ENCODE measurements at places on chromosomes 13 and 19.

- no peak for DNase-seq
Measured at GRCh38 chr19:15769586-15769985, 17.9 kb upstream of the OR10H5 start.

DNA sequence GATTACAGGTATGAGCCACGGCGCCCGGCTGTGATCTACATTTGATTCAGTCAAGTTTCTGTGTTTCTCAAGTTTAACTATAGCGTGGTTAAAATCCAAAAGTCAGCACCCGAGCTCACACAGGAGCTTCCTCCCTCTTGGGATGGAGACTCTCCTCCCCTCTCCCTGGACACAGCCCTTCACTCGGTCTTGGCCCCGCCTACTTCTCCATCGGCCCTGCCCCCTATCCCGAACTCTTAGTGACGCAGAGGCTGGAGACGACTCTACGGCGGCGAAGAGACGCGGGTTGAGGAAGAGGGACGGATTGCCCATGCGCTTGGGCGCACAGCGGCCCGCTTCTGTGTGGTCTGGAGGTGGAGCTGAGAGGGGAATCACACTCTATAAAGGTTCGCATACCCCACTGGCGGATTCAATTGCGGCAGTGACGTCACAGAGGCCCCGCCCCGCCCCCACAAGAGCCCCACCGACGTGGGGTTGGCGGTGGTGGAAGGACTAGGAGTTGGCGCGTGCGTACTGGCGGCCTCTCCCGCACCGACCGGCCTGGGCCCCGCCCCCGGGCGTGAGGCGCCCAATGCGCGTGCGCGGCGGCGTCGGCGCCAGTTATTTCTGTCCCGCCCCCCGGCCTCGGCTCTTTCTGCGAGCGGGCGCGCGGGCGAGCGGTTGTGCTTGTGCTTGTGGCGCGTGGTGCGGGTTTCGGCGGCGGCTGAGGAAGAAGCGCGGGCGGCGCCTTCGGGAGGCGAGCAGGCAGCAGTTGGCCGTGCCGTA lies at the start of gene TRIM28:
TRIM28 (plus strand) TSS at position 239 of the 765 bp plus-strand sequence. CDS start 694 bp downstream, outside the sequence.
- no peak for DNase-seq

DNA sequence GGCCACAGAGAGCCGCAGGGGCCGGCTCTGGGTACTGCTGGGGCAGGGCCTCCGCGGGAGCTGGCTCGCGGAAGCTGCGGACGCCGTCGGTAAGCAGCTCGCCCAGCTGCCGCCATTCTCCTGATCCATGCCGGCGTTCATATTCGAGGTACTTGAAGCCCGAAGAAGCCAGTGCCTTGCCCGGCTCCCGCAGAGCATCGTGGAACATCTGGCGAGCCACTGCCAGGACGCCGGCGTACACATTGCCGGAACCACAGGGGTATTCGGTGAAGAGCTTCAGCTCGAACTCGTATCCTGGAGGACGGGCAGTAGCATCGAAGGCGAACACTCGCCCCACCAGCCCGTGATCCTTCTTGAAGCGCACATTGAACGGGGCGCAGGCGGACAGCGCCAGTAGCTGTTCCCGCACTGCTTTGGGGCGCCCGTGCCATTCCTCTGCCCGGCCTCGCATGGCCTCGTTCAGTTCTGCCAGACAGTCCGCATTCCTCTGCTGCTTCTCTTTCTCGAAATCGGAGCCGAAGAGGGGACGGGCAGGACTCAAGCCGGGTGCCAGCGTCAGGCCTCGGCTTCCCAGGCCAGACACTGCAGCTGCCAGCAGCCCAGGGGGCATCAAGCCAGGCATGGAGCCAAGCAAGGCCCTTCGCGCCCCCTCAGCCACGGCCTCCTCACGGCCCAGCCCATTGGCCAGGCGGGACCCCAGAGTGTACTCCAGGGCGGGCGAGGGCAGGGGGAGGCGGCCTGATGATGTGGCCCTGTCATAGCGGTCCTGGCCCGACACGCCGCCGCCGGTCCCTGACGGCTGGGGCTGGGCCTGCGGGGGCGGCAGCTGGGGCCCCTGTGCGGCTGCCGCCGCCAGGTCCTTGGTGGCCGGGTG lies 1.0 kb downstream of the IRF2BP1 start:
- DNase-seq, result peak; percentile 18

DNA sequence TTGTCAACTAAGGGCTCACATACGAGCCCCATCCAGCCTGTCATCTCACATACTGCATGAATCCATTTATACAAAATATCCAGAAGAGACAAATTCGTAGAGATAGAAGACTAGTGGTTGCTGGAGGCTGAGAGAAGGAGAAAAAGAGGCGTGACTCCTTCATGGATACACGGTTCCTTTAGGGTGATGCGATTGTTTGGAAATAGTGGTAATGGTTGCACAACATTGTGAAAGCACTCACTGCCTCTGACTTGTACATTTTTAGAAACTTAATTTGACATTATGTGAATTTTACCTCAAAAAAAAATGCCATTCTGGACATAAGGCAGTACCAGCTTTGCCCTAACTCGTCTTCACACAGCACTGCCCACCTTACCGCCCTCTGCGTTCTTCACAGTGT lies 27.3 kb downstream of the IGFL1 start:
- DNase-seq, result no peak

DNA sequence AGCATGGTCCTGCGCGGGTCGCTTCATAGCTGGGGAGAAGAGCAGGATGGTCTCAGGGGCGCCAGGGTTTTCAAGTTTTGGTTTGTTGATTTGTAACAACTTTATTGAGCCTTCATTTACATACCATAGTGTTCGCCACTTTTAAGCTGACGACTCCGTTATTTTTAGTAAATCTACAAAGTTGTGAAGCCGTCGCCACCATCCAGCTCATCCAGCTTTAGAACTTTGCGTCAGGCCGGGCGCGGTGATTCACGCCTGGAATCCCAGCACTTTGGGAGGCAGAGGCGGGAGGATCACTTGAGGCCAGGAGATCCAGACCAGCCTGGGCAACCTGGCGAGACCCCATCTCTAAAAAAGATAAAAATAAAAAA lies 404 bp downstream of the C19orf44 start:
- no peak for DNase-seq

DNA sequence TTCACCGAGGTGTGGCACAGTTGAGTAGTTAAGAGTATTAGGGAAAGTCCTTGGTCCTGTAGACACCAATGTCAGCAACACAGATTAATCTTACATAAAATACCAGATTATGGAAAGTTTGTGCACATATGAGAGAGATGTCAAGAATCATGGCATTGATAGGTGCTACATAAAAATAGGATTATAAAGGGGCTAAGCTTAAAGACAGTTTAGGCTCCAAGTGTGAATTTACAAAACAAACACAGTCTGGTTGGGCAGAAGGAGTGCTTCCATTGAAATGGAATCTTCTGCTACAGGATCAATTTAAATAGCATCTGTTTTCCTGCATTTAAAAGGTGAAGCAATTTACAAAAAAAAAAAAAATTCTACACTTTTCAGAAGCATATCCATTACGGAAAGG lies 292.9 kb downstream of the DNAJC15 start:
- DNase-seq, result no peak

- peak; percentile 24 for DNase-seq
Measured at GRCh38 chr19:5036698-5037563, 68.0 kb downstream of the KDM4B start.

DNA sequence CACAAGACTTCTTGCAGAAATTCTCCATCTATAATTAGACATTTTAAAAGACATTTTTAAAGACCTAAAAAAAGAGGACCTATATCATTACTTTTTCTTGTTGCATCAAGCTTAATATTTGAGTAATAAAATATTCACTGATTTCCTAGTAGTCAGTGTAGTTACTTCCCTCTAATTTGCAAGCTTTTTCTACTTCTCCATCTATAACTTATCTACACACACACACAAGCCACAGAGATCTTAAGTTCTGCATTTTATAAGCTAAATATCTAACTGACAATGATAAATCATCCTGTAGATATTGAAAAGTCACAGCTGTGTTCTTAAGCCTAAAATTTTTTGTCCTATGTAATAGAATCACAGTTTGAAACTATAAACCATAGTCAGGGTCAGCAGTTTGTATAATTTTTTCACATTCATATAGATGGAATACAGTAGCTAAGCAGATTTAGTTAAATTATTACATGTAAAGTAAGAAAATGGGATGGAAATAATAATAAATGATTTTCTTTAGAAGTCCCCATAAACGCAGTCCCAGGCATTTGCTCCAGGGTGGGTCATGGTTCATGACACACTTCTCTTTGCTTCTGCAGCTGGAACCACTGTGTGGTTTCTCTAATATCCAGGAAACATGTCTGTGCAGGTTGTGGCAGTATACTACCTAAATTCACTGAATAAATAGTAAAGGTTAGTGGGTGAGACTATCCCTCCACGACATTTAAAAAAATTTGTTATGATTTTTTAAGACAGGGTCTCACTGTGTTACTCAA lies 60.2 kb downstream of the ESD start:
- no peak for DNase-seq

- no peak for DNase-seq
Measured at GRCh38 chr19:28898249-28898648, 314.7 kb downstream of the UQCRFS1 start.

DNA sequence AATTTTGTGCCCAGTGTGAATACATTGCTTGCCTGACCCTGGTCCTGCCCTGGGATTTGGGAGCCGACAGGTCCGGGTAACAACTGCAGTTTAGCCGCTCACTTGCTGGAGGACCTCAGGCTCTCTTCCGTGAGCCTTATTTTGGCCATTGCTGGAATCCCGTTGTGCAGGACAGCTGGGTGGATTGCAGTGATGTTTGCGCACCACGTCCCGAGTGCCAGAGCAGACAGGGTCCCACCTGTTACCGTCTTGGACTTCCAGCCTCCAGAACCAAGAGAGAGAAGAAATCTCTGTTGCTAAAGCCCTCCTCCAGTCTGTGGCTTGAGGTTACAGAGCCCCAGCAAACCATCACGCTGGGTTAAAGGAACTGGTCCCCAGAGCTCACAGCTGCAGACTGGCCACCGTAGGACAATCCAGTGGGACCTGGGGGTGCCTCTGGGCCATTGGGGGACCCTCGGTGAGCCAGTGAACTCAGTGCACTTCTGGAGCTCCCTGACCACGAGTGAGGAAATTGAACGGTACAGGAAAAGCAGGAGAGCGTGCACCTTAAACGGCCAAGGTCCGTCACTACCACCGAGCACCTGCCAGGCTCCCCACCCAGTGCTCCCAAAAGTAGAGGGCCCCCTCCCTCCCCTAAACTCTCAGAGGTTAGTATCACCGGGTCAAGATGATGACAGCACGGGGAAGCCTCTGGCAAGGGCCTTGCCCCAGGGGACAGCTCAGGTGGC lies 92.9 kb downstream of the GNG7 start:
- no peak for DNase-seq

DNA sequence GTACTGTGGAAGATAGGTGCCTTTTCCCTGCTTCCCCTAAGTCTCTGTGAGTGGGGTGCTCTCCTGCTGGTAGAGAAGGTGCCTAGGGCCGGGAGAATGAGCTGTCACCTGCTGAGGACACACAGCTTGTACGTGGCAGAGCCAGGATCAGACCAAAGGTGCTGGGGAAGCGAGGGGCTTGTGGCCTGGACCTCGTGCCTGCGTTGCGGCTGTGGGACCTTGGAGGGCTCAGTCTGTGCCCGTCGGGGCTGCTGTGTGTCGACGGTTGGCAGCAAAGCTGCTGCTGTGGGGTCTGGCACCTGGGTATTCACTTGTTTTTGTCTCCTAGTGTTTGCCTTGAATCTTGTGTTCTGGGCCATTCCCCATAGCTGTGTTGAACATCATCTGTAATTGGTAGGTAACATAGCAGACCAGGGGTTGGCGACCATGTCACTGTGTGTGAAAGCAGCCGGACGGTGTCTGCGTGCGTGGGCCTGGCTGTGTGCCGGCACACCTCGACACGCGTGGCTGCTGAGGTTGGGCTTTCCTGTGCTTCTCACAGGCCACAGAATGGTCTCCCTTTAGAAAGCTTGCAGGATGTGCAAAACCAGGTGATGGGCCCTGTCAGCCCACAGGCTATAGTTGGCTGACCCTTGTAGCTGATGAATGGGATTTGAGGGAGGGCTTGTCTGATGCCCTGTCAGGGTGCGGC lies 9.2 kb downstream of the U2AF2 start:
- DNase-seq, result no peak

DNA sequence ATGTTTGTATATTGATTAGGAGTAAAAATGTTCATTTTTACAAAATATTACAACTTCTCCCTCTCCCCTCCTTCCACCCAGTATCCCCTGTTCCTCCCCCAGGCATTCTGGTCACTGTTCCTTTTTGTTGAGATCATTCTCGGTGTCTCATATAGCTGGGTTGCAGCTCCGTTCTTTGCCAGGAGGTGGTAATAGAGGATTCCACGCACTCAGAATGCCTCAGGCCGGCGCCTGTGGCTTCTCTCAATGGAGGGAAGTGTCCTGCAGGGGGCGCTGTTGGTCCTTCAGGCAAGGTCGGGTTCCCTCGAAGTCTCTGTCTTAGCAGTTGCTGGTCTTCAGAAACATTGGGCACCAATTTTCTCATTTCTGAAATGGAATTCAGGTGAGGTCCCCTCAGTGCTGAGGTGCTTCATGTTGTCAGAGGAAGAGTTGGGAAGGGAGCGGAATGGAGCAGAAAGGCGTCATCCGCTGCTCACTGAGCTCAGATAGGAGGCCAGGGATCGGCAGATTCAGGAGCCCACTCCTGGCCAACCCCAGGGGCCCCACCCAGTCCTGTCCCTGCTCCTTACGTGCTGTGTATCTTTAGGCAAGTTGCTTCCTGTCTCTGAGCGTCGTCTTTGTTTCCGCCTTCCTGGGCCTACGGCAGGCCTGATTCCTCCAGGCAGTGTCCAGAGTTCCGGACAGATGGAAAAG lies 10.3 kb upstream of the GARIN5A start:
- DNase-seq, result peak; percentile 61

DNA sequence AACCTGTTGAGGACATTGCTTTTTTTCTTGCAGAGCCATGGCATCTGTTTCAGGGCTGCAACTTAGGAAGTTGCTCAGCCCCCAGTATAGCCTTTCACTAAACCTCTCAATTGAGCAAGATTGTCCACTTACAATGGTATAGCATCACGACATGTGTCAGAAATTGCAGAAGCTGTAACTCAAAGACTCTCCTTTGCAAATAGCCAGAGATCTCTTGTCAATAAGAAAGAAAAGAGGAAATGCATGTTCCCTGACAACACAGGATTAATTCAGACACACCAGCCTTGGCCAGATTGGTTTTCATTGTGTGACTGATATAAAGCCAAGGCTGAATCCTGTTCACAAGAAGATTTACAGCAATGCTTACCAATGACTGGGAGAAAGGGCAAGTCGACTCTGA lies 38.7 kb upstream of the CYSLTR2 start:
- DNase-seq, result no peak

- no peak for DNase-seq
Measured at GRCh38 chr19:35642312-35642711, 767 bp downstream of the ETV2 start.

- no peak for DNase-seq
Measured at GRCh38 chr19:16232127-16232526, 34.4 kb downstream of the AP1M1 start.

GRCh38 chr13:28573595-28574373 lies 78.9 kb upstream of the FLT1 start:
- no peak for DNase-seq

All from SHP77 (cell line).